ENCODE measurements at places on chromosomes 6 and 20. TPM values are rescaled to one million over a fixed set of nuclear protein-coding genes. Genes with fewer than 3 reads are reported as not detected.
A peak's percentile ranks its signal among the peaks of the same experiment; 100 is the strongest.

- no peak for DNase-seq
These were observed 359 bp downstream of the PHIP start for GRCh38 chr6:79077715-79078074.

The TINAG gene
- not detected for total RNA-seq

The AFG1L gene
- 3.3 TPM for total RNA-seq

The SH3BGRL2 gene
- total RNA-seq, result 4.1 TPM

The PPP1R3G gene
- not detected for total RNA-seq

DNA sequence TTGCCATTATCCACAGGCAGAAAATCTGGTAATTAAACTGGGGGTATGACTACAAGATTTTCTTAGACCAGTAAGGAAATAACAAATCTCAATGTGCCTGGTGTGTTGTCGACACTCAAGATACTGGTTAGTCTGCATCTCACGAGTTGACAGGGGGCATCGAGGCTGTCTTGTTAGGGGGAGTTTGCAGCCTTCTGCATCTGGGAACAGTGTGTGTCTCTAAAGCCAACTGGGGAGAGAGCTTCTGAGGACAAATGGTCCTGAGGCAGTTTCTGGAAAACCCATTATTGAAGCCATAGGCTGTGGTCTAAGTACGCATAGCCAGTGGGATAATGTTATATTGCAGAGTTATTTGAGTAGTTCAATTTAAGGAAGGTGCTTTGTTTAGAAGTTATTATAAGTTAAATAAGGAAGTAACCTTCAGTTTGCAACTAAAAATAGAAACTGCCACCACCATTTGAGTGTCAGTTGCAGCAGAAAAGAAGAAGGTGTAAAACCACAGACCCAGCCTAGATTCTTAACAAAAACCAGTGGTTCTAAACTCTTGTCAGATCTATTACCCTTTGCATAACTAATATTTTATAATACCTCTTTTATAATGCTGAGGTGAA lies 15.4 kb upstream of the MAPK13 start:
- no peak for DNase-seq

DNA sequence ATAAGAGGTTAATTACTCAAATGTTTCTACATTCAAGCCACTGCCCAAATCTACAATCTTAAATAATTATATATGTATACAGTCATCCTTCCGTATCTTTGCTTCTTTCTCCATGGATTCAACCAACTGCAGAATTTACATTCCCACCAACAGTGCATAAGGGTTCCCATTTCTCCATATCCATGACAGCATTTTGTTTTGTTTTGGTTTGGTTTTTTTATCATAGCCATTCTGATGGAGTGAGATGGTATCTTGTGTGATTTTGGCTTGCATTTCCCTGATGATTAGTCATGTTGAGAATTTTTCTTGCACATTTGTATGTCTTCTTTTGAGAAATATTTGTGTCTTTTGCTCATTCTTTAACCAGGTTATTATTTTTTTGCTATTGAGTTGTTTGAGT lies 198.5 kb downstream of the C6orf118 start:
- no peak for DNase-seq

DNA sequence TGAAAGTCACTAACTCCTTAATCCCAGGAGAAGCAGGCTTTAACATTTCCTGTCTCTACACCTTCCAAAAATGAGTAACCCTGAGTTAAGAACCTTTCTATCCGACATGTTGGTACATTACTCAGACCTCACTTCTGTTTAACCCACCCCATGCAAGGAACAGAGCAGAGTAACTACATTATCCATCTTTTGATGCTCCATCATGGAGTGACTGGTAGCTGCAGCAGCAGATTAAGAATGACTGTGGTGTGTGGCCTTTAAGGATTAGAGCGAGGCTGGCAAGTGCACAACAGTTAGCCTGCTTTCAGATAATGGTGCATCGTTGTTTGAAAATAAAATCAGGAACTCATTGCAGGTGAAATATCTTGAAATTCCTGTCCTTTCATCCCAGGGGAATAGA lies 2.0 kb downstream of the TRAF3IP2 start:
- DNase-seq, result no peak

GRCh38 chr6:11727346-11727997 lies 51.1 kb downstream of the ADTRP start:
- no peak for DNase-seq

DNA sequence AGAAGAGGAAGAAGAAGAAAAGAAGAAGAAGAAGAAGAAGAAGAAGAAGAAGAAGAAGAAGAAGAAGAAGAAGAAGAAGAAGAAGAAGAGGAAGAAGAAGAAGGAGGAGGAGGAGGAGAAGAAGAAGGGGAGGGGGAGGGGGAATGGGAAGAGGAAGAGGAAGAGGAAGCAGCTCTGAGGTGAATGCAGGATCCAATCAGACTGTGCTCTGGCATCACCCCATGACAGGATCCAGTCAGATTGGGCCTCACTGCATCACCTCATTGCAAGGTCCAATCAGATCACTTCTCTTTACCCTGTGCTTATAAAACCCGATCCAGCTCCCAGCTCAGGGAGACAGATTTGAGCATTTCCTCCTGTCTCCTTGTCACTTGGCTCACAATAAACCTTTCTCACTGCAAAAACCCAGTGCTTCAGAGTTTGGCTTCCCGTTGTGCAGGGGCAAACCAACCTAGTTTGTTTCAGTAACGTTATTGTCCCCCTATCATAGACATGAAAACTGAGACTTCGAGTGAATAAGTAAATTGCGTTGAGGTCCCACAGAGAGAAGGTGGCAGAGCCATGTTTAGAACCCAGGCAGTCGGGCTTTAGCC lies 28.6 kb upstream of the YWHAB start:
- DNase-seq, result no peak

The CAGE1 gene
- not detected for total RNA-seq

GRCh38 chr6:113015249-113015648 lies 668.1 kb downstream of the RFPL4B start:
- DNase-seq, result no peak

GRCh38 chr6:8000188-8000596 lies 64.0 kb downstream of the BLOC1S5 start:
- DNase-seq, result no peak

- DNase-seq, result no peak
These were observed 1.9 kb downstream of the BTBD3 start for GRCh38 chr20:11919581-11919980.

GRCh38 chr6:55443238-55444134 lies 116.2 kb downstream of the GFRAL start:
- DNase-seq, result peak; percentile 25

DNA sequence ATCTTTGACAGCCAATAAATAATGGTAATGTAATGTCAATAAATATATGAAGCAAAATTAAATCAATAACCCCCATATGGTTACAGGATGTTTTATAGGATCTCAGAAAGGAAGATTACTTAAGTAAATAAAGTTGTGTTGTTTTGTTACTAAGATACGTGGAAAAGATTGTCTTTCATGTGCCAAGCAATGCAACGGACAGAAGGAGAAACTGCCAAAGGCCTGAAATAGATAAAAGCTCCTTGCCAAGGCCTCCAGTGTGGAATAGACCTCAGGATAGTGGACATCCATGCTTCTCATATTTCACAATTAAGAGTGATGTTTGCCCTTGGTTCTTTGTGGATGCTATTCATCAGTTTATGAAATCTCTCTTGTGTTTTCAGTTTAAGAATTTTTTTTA lies 16.4 kb upstream of the FNDC1 start:
- no peak for DNase-seq

GRCh38 chr6:88670369-88670768 lies 293.0 kb downstream of the RNGTT start:
- no peak for DNase-seq

The ABRACL gene
- total RNA-seq, result 68.9 TPM

DNA sequence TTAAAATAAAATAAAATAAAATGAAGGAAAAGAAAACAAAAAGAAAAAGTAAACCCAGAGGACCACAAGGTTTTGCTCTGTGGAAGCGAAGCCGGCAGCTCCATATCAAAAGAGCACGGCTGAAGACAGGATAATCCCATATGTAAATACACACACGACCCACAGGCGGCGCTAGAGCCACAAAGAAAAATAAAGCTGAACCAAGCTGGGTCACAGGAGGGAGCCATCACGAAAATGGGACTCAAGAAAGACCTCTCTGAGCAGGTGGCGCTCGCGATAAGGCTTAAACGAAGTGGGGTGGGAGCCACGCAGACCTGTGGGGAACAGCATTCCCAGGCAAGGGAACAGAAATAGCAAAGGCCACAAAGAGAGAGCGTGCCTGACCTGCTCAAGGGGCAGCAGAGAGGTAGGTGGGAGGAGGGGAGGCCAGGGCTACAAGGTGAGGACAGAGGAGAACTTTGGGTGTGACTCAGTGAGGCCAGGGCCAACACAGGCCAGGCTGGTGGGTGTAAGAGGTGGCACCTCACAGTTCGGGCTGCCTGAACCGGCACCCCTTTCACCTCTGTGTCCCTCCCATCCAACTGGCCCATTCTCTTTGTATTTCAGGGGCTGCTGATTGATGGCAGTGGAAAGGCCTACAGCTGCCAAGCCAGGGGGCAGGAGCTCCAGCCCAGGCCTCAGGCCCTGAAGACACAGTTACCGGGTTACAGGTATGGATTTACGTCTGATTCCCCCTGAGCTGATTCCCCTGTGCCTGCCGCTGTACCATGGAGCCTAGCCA lies 26.0 kb downstream of the PTGIS start:
- DNase-seq, result peak; percentile 75

The REM1 gene
- not detected for total RNA-seq

DNA sequence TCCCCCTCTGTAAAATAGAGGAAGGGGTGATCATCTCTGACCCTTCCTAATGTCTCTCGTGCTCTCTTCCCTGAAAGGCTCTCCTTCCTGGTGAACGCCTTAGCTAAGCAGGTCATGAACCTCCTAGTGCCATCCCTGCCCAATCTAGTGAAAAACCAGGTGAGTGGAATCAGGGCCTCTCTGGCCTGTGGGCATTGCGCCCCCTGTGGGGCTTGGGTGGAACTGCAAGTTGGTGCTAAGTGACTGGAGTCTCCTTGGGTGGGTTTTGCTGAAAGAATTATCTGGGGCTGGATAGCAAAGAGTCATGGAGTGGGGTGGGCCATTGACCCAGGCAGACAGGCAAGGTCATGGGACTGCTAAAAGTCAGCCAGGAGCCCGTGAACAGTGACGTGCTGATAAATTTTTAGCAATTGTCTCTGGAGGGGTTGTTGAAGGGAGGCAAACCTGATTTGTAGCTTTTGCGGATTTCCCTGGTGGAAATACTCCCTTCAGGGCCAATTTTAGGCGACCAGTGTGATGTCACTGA lies 8.9 kb downstream of the BPIFB1 start:
- peak; percentile 19 for DNase-seq

The PTCRA gene
- total RNA-seq, result not detected

The SGK2 gene
- total RNA-seq, result 0.23 TPM
